ENCODE measurements at places on chromosomes 7 and 10. TPM values are rescaled to one million over a fixed set of nuclear protein-coding genes. Genes with fewer than 3 reads are reported as not detected.

GRCh38 chr7:27187475-27188385, 2.7 kb upstream of the HOXA11 start:
- DNase-seq: no peak

DNA sequence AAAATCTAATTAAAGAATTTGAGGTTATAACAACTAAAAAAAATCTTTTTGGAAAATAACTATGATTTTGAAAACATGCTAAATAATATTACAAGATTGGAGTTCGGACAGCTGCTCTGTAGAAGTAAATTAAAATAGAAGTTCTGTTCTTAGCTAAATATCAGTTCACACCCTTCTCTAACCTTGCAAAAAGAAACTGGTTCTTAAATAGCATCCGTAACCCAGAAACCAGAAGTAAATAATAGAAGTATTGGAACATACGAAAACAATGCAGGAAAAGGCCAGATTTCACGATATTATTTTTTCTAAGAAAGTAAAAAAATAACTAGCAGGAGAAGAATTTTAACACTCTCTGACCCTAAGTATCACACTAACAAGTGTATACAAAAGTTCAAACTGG, 164.7 kb downstream of the PRKG1 start:
- no peak for DNase-seq

DNA sequence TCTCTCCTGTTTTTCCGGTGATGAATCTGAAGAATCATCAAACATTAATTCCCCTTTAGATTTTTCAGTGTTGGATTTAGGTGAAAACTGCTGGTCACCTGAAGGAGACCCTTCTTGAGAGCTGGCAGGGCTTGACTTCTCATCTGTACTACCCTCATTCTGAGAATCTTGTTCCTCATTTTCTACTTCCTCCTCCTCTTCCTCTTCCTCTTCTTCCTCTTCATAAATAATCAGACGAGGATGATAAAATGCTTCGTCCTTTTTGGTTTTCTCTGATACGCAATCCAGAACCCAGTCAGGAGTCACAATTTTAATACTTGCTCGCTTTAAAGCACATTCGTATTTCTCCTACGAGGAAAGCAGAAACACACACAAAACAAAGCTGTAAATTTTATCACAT, 26.9 kb downstream of the PAXIP1 start:
- DNase-seq: no peak

DNA sequence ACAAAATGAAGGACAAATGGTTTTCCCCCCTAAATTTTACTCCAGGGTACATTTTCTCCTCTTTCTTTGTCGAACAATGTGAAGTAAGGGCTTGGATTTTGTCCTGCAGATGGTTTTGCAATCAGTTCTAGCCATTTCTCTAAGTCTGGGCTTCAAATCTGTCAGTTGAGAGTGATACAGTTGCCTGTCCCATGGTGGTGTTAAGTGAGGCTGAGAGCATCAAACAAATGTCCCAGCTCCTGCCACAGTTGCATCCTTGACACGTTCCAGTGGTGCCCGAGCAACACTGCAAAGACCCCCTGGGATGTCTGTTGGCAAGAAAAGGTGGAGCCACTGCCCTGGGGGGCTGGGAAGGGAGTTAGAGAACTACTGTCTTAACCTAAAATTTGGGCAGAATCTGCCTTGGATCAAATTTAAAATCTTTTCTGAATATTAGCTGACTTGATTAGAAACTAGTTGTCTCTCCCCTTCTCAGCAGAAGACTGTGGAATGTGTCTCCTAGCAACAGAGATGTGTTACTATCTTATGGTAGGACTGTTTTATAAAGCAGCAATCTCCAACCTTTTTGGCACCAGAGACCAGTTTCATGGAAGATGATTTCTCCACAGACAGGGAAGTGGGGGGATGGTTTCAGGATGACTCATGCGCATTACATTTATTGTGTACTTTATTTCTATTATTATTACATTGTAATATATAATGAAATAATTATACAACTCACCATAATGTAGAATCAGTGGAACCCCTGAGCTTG, 102.0 kb upstream of the STEAP1B start:
- no peak for DNase-seq

- no peak for DNase-seq
Measured at GRCh38 chr10:5514226-5514850, 10.4 kb upstream of the CALML3 start.

GRCh38 chr10:121627876-121628581, 29.8 kb upstream of the FGFR2 start:
- DNase-seq: peak; percentile 31

GRCh38 chr10:78455236-78455635, 421.6 kb downstream of the RPS24 start:
- no peak for DNase-seq

DNA sequence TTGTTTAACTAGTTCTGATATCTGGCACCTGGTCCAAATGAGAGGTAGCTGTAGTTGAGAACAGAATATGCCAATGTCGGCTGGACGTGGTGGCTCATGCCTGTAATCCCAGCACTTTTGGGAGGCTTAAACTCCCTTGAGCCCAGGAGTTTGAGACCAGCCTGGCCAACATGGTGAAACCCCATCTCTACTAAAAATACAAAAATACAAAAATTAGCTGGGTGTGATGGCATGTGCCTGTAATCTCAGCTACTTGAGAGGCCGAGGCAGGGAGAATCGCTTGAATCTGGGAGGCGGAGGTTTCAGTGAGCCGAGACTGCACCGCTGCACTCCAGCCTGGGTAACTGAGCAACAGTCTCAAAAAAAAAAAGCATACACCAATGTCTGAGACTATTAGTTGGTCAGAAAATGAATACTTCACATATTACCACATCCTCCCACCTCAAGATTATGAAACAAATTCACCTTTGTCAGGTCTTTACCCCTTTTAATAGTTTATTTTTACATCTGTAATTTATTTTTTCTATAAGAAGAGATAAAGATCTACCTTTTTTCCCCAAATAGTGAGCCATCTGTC, 38.8 kb downstream of the EPC1 start:
- no peak for DNase-seq

DNA sequence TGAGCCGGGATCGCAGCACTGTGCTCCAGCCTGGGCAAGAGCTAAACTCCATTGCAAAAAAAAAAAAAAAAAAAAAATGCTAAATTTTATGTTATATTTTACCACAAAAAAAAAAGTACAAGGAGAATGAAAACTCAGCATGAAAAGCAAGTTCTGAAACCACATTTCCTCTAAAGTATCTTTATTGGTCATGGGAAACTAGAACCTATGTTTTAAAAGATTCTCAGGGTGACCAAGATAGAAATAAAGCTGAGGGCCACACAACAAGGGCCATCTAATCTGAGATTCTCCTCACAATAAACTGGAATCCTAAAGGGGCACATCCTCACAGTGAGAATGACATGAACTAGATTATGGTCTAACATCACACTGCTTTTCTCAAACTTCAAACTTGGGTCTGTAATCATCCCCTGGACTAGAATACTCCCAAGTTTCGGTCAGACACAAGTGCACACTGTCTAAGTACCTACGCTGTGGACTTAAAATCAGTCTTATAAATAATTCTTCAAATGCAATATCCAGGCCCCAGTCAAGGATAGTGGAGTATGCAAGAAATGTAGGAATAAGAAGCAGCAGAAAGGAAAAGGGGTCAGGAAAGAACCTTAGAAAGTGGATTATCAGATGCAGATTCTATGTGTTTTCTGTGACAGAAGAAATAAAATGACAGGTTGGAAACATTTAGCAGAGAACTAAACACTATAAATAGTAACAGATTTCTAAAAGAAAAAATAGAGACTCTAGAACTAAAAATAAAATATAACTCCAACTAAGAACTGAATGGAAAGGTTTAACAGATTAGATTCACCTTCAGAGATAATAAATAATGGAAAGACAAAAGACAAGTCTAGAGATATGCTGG, 49.9 kb downstream of the COA1 start:
- no peak for DNase-seq

DNA sequence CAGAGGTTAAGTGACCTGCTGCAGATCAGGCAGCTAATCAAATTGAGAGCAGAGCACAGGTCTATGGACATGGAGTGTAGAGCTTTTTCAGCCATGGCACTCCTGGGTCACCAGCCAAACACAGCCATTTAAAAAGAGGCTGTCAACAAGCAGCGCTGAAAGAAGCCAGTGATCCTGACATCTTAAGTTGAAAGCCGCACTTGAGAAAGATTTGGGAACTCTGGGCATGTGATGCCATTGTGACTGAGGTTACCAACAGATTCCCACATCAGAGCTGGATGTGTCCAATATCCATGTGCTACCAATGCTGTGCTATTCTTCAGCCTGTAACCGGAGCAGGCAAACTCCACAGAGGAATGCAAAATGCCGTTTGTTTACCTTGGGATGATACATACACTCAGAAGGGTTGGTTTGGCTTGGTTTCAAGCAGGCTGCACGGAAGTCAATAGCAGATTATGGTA, 56.2 kb upstream of the ABLIM1 start:
- DNase-seq: peak; percentile 60

GRCh38 chr10:83555264-83555663, 584.0 kb upstream of the GHITM start:
- no peak for DNase-seq

DNA sequence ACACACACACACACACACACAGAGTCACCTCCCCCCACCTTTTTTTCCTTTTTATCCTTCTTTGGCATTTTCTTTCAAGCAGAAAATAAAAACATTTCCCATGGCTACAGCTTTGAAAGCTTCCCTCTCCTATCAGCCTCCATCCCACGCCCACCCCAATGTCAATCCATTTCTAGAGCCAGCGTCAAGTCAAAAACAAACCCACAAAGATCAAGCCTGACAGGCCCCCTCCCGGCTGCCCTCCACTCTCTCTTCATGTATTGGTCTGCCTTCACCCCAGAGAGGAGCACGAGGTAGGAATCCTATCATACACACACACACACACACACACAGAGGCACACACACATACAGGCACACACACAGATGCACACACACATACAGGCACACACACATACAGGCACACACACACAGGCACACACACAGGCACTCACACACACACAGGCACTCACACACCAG, 8.0 kb upstream of the TNRC18 start:
- no peak for DNase-seq

DNA sequence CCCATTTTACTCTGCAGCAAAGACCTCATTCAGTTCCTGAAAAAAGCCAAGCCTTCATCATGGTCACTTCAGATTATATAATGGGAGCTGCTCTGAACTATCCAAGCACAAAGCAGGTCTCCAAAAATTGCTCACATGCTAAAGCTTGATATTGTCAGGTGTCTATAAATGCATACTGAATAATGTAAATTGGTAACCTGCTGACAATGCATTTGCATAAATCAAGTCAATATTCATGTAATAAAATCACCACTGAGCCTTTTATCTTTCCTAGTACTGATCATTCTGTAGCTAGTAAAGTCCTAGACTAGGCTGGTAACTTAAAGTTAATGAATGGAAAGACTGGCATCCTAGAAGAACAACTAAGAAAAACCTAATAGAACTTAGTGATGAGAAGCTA, 188.3 kb downstream of the IMMP2L start:
- DNase-seq: no peak

- DNase-seq: no peak
Measured at GRCh38 chr10:61612009-61612408, 50.7 kb upstream of the CABCOCO1 start.

DNA sequence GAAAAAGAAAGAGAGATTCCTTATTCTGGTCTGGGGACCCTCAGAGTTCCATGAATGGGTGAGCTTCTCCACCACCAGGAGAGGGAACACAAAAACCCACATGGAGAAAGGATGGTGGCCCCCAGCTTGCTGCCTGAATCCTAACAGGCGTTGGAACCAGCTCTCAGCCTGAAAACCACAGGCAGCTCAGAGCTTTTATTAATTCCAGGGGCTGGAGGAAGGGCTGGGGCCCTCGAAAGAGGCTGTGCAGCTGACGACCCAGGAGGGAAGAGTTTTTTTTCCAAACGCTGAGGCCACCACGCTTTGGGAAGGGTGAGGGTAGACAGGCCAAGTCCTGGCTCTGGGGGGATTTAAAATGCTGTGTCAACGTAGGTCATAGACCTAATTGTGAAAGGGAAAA, 10.8 kb upstream of the ELN start:
- no peak for DNase-seq

GRCh38 chr10:14151571-14151970, 179.2 kb downstream of the FRMD4A start:
- no peak for DNase-seq

DNA sequence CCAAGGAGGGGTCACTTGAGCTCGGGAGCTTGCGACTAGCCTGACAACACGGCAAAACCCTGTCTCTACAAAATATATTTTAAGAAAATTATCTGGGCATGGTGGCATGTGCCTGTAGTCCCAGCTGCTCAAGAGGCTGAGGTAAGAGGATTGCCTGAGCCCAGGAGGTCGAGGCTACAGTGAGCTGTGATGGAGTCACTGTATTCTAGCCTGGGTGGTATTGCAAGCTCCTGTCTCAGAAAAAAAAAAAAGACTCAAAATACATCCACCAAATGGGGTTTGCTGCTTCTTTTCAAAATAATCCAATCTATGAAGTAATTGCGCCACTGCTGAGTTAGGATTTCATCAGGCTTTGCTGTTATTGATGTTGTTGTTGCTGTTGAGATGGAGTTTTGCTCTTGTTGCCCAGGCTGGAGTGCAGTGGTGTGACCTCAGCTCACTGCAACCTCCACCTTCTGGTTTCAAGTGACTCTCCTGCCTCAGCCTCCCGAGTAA, 11.1 kb upstream of the VIM start:
- DNase-seq: no peak

GRCh38 chr7:38310591-38311101, 37.2 kb upstream of the TARP start:
- DNase-seq: no peak

DNA sequence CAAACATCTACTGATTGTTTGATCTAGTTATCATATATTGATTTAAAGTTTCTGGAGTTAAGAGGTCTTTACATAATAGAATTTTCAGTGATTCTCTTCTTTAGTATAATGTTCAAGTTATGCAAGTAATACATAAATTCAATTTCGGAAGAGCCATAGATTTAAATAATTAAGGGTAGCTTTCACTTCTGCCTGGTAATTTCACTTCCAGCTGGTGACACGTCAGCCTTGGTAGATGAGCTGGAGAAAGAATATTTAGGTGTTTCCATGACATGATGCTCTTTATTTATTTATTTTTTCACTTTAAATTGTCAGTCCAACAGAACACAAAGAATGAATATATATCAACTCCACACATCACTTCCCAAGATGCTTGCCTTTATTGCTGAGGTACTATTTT, 5.2 kb upstream of the OTUD1 start:
- DNase-seq: no peak

GRCh38 chr7:30331338-30331737, 46.9 kb downstream of the ZNRF2 start:
- DNase-seq: no peak

DNA sequence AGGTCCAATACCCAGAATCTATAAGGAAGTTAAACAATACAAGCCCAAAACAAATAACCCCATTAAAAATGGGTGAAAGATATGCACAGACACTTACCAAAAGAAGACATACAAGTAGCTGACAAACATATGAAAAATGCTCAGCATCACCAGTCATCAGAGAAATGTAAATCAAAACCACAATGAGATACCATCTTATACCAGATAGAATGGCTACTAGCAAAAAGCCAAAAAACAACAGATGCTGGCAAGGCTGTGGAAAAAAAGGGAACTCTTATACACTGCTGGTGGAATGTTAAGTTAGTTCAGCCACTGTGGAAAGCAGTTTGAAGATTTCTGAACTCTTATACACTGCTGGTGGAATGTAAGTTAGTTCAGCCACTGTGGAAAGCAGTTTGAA, 331.1 kb downstream of the KIF20B start:
- DNase-seq: no peak

Gene FAM13C
- polyA plus RNA-seq: 8.7 TPM

Gene SOSTDC1
- 52.4 TPM for polyA plus RNA-seq

Gene TAS2R4
- polyA plus RNA-seq: 1.0 TPM

Gene ADAM12
- polyA plus RNA-seq: 23.0 TPM

Gene ZDHHC4
- 83.1 TPM for polyA plus RNA-seq

Gene ADRA2A
- polyA plus RNA-seq: 2.7 TPM

Gene NUTM2E
- polyA plus RNA-seq: 0.23 TPM

Gene CREB5
- 11.6 TPM for polyA plus RNA-seq

Gene HTRA1
- 156 TPM for polyA plus RNA-seq

Data from renal pelvis (tissue), 12 donors.